T-cell (primary cell): ENCODE measurements at places on chromosomes 12 and 14. TPM values are rescaled to one million over a fixed set of nuclear protein-coding genes. Genes with fewer than 3 reads are reported as not detected.

- DNase-seq, result no peak
Measured at GRCh38 chr12:124359671-124360581, 65.0 kb downstream of the RFLNA start.

DNA sequence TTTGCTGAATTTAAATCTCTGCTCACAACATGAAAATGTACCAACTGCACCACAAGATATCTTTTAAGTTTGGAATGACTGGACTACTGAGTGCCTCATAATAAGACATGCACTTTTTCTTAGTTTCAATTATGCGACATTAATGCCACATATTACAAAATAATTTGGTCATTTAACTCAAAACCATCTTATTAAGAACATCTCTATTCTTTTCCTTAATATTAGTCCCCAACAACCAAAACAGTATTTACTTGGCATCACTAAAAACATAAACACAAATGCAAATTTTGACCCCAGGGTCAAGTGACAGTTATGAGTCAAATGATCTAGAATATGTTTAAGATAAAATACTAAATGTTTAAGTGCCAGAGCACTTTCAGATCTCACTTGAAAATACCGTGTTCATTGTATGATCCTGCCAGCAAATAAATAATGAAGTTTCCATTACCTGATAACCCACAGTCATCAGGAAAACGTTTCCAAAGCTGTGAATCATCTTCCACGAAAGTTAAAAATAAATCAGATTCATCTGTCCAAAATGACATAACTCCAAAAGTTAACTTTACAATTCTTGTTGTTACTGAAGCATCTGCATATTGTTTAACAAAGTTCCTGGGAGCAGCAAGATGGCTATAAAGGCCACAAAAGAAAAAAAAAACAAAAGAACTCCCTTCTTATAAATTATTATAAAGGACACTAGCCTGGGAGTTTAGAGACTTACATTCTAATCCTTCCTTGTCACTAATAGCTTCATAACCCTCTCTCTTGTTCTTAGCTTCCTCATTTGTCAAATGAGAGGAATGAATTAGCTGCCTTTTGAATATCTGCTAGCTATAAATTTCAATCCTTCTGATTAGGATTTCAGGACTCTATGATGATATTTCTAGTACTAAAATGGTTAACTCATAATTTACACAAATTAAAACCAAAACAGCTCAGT is 30.5 kb upstream of the AP4S1 start:
- DNase-seq, result no peak

- no peak for DNase-seq
Measured at GRCh38 chr12:55515696-55516095, 23.5 kb downstream of the OR6C68 start.

GRCh38 chr12:57755454-57756372 is 810 bp downstream of the MARCHF9 start:
- peak; percentile 46 for DNase-seq

GRCh38 chr12:34392741-34393085 is 370.4 kb downstream of the ALG10 start:
- DNase-seq, result no peak

DNA sequence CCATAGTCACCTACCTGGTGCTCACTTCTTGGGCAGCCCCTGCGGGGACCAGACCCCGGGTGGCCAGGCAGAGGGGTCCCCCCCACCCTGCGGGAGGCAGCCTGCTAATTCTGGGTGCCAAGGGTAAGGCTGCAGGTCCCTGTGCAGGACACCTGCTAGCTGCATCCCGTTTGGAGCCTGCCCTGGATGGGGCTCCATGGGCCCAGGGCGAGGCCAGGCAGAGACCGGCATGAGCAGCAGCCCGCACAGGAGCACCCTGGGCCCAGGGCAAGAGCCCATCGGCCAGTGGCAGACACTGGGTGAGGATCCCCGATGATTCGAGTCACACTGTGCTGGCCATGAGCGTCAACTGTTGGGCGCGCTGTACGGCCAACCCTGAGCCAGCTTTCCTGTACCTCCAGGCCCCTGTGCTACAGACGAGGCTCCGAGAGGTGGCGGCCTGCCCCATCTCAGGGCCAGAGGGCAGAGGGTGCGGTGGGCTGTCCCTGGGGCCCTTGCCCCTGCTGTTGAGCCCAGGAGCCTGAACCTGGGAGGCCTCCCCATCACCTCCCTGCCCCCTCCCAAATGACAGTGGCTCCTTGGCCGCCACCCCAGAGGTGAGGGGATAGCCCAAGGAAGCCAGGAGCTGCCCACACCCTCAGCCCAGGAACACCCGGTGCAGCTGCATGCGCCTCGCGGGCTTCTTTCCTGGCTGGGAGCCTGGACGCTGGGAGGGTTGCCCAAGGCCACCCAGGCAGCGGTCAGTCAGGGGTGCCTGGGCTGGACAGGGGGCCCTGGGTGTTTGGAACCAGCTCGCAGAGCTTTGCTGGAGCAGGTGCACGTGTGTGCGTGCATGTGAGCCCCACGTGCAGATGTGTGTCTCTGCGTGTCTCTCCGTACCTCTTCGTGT is 47.7 kb downstream of the CYP46A1 start:
- no peak for DNase-seq

- DNase-seq, result no peak
Measured at GRCh38 chr12:57889500-57889989, 43.0 kb upstream of the CTDSP2 start.

DNA sequence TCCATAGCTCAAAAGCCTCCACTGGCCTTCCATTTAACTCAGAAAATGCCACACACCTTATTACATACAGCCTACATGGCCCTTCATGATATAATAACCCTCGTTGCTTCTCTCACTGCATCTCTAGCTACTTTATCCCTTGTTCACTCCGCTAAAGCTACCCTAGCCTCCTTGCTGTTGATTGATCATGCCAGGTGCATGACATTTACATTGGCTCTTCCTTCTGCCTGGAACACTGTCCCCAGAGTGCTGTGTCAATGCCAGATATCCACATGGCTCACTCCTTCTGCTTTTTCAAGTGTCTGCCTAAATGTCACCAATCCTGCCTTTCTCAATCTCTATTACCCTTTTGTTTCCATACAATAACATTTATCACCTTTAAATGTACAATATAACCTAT is 58.3 kb downstream of the CAND1 start:
- DNase-seq, result no peak

- DNase-seq, result no peak
Measured at GRCh38 chr14:97539884-97540283, 742.7 kb downstream of the VRK1 start.

DNA sequence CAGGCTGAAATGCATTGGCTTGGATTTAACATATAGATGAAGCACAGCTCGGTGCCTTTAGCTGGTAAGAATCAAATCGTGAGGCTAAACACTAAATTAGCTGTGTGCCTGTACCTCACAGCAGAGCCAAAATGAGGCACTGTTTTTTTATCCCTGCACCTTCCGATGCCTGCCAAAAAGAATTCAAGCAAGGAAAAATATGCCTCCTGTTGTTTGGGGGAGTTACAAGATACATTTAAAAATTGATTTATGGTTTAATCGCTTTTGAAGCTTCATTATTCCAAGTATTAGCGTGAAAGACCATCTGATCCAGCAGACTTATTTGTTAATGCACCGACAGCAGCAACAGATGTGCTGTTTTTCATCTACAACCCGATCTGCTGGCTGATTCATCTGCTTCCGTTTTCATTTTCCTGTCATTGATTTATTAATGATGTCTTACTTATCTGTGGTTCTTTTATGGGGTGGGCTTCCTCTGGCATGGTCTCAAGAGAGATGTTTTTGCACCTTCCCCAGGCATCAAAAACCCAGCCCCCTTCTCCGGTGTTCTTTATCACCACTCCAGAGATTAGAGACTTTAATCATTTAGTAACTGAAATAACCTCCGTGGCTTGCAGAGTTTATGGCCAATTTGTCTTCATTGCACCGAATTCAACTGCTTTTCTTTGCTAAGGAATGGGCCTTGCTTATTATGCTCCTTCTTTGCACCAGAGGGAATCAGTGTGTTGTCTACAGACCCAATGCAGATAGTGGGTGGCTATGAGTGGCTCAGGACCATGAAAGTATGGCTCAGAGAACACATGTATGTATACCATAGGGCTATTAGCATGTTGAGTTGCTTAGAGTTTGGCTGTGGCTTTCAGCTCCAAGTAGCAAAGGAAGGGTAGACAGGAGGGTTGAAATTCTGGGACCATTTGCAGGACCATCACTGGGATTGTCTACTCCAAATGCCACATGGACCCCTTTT is 166.8 kb upstream of the TMEM260 start:
- no peak for DNase-seq

DNA sequence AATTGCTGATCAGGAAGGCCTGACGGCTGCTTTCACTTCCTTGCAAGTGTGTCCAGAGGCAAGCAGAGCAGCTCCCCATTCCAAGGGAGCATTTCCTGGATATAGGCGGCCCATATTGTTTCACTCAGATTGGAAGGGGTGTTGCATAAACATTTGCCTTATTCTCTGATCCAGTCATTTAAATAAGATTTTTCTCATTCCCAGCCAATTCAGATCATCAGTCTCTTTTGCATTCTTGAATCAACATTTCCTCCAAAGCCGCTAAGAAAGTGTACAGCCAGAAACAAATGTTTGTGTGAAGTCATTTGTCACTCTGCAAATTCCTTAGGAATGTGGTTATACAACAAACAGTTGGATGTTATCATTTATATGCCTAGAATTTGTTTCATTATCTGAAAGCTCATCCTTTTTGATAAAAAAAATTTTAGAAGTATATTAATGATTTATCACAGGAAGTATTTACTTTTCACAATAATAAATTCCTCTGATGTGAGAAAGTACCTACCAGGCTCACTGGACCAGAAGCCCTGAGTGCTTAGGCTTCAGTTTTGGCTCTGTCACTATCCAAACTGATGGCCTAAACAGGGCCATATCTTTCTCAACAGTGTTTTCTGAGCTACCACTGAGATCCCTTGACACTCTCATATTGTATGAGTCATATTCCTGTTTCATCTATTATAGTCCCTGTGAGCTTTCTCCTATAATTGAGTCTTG is 379.6 kb downstream of the CCDC91 start:
- no peak for DNase-seq

DNA sequence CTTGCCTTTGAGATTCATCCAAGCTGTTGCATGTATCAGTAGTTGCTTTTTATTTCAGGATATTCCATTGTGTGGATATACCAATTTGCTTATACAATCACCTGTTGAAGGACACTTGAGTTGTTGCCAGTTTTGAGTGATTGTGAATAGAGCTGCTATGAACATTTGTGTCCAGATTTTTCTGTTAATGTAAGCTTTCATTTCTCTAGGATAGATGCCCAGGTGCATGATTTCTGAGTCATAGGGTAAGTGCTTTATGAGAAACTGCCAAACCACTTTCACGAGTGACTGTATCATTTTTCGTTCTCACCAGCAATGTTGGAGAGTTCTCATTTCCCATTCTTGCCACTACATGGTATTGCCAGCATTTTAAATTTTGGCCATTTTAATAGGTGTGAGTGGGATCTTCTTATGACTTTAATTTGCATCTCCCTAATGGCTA is 434.6 kb upstream of the RGS6 start:
- DNase-seq, result no peak

GRCh38 chr12:114688256-114688845 is 4.4 kb upstream of the TBX3 start:
- DNase-seq, result no peak

GRCh38 chr12:116302166-116303058 is 24.9 kb upstream of the MED13L start:
- no peak for DNase-seq

- DNase-seq, result no peak
Measured at GRCh38 chr14:75690010-75690409, 29.0 kb downstream of the TTLL5 start.

GRCh38 chr14:100030452-100031153 is 34.6 kb upstream of the EVL start:
- no peak for DNase-seq

- DNase-seq, result no peak
Measured at GRCh38 chr12:24838531-24838950, 110.4 kb downstream of the BCAT1 start.

Gene DTX1
- total RNA-seq, result 5.6 TPM

Gene PRICKLE1
- total RNA-seq, result 1.1 TPM
